ENCODE measurements at places on chromosomes 3 and 15.

DNA sequence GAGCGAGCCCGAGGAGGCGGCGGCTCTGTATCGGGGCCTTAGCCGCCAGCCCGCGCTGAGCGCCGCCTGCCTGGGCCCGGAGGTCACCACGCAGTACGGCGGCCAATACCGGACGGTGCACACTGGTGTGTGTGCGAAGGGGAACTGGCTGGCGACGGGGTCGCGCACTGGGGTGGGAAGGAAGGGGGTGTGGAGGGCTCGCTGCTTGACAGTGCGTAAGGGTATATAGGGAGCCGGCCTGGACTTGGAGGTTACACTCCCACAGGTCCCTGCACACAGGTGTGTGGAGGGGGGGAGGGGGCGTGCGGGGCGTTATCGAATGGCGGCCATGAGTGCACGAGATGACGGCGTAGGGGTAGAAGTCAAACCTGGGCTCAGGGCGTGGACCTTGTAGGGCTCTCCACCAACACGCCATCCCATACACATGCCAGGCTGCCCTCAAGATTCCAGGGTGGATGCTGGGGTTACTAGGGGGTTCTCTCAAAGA lies 389 bp downstream of the APEH start:
- peak; percentile 25 for DNase-seq

GRCh38 chr3:120147072-120147871 lies 53.0 kb upstream of the GSK3B start:
- peak; percentile 23 for DNase-seq

- DNase-seq, result no peak
Measured at GRCh38 chr15:92153620-92154019, 240.1 kb upstream of the ST8SIA2 start.

DNA sequence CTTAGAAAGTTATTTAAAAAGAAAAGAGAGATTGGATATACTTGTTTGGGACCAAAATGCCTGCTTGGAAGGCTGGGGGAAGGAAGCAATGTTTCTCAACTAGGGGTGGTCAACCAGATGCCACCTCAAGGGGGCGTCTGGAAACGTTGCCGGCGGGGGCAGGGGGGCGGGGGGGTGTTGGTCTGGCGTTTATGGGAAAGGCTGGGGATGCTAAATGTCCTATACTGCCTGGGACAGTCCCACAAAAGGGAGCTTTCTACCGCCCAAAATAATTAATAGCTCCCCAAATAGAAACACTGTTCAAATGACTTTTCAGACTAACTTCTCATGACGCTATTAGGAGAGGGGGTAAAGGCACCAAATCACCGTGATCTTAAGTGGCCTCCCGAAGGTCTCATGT lies 2.2 kb downstream of the POLG start:
- no peak for DNase-seq

DNA sequence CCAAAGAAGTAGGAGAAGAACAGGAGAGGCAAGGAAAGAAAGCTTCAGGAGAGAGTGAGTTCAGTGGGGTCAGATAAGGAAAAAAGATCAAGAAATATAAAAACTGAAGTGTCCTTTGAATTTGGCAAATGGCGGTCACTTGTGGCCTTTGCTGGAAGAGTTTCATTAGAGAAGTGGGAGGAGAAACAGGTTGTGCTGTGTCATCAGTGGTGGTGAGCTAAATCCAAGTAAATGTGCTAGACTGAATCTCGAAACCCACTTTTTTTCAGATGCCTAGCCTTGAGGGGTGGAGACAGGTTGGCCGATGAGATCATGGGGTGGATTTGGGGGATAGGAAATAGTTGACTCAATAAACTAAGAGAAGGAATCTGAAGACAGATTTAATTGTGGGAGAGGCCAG lies 43.7 kb downstream of the CHRD start:
- no peak for DNase-seq

GRCh38 chr15:57720867-57721266 lies 14.4 kb downstream of the POLR2M start:
- no peak for DNase-seq

- no peak for DNase-seq
Measured at GRCh38 chr3:148698190-148698810, 597 bp downstream of the AGTR1 start.
